NCI-H2029 treated with DMSO at 0.1 percent for 48 hours (cell line): ENCODE measurements at places on chromosomes 5 and 9.

DNA sequence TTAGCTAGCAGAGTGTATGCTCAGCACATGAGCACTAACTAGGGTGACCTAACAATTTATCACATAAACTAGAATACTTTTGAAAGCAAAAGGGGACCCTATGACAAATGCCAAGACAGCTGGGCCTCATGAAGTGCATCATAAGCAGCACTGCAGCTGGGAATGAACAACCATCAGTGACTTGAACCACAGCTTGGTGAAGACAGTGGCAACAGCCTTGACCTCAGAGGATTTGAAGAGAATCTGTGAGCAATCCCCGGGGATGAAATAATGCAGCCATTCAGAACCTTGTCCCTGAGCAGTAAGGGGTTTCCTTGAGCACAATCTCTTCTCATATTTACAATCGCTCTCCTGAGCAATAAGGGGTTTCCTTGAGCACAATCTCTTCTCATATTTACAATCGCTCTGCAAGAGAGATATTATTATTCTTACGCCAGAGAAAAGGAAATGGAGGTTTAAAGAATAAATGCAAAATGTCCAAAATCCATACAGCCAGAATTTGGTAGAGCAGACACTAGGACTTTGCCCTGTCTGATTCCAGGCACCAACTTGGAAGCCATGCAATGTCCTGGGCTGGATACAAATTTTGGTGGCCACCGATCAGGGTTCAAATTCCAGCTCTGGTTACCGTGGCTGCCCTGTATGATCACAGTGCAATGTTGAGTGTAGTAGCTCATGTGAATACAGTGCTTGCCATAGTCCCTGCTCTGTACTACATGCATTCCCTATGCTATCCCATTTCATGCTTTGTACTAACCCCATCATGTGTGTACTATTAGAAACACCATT, 846 bp upstream of the NSG2 start:
- DNase-seq: no peak

- no peak for DNase-seq
These were observed at the start of gene COL23A1 for GRCh38 chr5:178590141-178590923. TSS of gene COL23A1 (minus strand) at chr5:178590393.

GRCh38 chr5:135553688-135554462, 18.1 kb upstream of the NEUROG1 start:
- peak; percentile 40 for DNase-seq

- no peak for DNase-seq
These were observed 46.5 kb upstream of the GFPT2 start for GRCh38 chr5:180399401-180400215.

DNA sequence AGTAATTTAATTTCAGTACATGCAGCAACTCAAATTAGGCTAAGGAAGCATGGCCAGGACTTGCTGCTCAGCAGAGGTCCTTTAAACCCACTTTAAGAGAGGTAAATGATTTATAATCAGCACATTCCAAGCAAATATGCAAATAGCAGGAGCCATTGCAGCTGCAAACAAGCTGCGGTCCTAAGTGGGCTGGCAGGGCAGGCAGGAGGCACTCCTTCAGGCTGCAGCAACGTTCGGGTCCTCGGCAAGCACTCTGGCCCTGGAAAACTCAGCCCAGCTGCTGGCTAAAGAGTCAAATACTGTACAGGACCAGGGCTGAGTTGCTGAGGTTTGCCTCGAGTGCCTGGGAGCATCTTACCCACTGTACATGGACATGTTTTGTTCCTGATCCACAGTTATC, 126.9 kb downstream of the FSTL4 start:
- no peak for DNase-seq

DNA sequence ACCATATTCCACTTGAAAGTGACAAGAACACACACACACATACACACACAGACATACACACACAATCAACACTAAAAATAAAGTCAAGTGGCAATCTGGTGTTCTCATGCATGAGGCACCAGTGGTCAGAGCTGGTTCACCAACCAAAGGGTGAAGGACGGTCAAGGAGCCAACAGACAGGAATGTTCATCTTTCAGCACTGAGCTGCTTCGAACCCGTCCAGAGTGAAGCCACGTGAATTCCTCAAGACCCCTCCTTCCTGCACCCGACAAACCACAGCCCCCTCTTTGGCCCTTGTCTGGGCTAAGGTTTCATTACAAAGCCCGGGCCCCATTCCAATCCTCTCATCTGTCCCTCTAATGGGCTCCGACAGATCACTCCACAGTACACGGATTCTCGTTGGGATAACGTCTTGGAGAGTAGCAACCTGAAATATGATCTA, 84.5 kb upstream of the SMIM23 start:
- DNase-seq: peak; percentile 34

GRCh38 chr5:111463311-111463710, 49.0 kb downstream of the STARD4 start:
- DNase-seq: no peak
